ENCODE measurements at places on chromosomes 1 and 21.

GRCh38 chr1:151281225-151281968 is 702 bp upstream of the ZNF687 start:
- peak; percentile 96 for DNase-seq

- peak; percentile 26 for DNase-seq
These were observed at the start of gene PRKAA2 for GRCh38 chr1:56644919-56645676. PRKAA2 (plus strand) TSS chr1:56645314; CDS start chr1:56645388, 74 bp downstream.

DNA sequence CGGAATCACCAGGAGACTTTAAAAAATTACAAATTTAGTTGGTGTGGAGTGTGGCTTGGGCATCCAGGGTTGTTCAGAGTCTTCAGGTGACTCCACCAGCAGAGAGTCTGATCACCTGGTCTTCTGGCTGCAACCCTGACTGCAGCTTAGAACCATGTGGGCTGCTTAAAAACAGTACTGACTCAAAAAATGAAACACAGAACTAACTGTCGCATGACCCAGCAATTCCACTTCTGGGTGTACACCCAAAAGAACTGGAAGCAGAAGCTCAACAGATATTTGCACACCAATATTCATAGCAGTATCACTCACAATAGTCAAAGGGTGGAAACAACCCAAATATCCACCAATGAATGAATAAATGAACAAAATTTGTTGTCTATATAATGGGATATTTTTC is 17.3 kb downstream of the TLR5 start:
- DNase-seq, result no peak

DNA sequence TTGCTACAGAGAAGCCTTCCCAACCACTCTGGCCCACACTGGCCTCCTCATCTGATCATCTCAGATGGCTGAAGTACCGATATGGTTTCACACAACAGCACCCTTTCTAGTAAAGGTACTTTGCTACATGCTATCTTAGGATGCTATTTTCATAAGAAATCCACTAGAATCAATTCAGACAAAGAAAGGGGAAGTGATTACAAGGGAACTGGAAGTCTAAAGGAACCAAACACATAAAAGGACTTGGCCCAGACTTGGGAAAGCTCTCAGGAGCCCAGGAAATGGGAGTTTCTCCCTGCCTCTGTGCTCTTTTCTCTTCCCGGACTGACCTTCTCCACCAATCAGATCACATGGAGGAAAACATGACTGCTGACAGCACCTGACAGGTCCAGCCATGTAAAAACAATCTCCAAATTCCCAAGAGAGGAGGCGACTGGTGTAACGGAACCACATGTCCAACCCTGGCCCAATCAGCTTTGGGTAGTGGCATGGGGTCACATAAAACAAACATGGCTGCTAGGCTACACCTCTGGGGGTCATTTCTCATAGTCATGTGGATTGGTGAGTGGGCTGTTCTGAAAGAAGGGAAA is 12.7 kb upstream of the FOXE3 start:
- DNase-seq, result no peak

DNA sequence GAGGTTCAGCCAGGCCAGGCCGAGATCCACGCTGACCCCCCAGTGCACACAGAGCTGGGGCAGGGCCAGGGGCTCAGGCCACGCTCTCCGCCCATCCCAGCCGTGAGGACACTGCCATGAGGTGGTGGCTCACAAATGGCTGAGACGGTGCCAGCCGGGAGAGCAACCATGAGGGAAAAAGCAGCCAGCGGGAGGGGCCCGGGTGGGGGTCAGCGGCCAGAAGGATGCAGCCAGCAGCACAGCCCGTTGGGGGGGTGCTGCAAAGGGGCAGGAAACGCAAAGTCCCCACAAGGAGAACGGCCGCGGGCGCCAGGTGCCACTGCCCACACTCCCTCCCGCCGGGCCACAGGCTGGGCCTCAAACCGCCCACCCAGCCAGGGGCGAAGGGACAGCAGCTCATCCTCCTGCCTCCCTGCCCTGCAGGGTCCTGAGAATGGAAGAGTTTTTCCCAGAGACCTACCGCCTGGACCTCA is 8.3 kb downstream of the TTLL10 start:
- no peak for DNase-seq

GRCh38 chr21:27704567-27705166 is 737.8 kb upstream of the ADAMTS5 start:
- DNase-seq, result no peak

DNA sequence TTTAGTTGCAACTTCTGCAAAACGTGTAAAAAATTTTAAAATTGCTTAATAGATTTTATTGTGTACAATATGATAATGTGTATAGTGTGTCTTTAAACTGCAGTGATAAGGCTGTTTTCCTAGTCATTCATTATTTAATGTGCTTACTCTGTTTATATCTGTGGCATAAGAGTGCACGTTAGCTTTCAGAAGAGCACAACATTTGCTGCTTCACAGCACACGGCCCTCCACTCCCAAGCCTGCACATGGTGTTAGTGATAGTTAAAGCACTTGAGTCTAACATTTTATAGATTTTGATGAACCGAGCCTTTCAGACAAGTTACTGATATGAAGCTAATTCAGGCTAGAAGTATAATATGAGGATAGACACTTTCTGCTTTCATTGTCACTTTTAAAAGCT is 120.6 kb downstream of the ADGRL2 start:
- DNase-seq, result no peak

GRCh38 chr1:18233176-18233864 is 125.7 kb downstream of the IGSF21 start:
- no peak for DNase-seq

DNA sequence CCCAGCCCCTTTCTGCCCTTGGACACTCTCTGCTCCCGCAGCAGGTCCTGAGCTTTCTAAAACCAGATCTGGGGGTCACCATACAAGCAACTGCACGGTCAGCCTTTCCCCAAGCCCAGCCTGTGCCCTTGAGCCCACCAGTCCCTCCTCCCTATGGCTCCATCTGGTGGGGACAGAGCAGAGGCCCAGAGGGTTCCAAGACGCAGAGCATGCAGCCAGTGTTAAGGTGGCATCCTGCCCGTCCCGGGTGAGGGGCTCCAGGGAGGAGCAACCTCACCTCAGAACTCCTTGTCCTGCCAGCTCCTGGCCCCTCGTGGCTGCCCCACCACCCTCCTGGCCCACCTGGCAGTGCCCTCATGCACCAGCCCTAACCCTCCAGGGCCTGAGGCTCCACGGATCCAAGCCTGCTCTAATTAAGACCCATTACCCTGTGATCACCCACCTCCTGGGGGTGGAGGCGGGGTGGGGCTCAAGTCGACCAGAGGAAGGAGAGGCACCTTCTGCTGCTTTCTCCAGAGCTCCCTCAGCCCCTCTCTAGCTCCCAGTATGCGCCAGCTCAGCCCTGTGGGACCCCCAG is 8.5 kb downstream of the CHD5 start:
- DNase-seq, result peak; percentile 41
